D721Med (cell line): ENCODE measurements at places on chromosomes 2 and 18.

- no peak for DNase-seq
Observed at GRCh38 chr2:74632209-74632938, 15.8 kb downstream of the M1AP start.

- DNase-seq, result no peak
Observed at GRCh38 chr2:135975702-135976101, 9.7 kb downstream of the DARS1 start.

DNA sequence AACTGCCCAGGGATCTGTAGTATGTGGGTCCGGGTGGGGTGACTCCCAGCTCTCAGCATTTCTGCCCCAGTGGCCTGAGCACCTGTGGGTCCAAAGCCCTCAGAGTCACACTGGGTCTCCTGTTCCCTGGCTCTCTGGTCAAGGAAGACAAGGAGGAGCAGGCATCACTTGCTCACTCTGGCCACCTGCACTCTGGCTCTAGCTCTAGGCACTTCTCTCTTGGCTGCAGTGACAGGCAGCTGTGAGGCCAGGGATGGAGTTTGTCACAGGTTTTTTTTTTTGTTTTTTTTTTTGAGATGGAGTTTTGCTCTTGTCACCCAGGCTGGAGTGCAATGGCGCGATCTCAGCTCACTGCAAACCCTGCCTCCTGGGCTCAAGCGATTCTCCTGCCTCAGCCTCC is 84.6 kb downstream of the HS1BP3 start:
- no peak for DNase-seq

DNA sequence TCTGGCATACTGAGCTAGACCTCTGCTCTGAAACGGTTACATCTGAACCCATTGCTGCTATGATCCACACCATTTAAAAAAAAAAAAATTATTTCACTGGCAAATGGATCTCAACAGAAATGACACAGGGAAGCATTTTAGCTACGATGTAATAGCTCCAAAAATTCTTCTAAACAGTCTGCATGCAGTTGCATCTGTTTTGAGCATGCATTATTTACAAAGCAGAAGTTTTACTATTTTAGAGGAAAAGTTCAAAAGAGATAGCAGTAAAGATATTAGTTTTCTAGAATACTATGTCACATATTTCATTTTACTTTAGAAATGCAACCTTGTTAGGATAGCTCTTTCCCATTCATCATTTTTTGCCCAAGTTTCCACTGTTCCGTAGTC is 265.7 kb downstream of the MEIS1 start:
- DNase-seq, result no peak

- no peak for DNase-seq
Observed at GRCh38 chr2:218329826-218330593, 26.6 kb upstream of the CATIP start.

DNA sequence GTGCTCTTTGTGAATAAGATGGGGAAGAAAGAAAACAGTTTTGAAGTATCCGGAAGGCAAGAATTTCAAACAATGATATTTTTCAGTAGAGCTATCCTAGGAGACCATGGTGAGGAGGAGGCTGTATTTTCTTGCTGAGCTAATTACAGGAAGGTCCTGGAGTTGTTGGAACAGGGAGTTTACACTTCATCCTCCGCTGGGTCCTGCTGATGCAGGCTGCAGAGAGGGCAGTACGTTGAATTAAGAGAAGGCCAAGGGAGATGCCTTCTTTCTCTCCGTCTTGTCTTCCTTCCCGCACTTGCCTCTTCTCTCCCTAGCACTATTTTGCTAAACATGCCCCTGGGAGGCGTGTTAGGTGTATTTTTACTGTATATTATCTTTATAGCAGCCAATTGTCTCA is 60.0 kb upstream of the EDAR start:
- DNase-seq, result no peak

DNA sequence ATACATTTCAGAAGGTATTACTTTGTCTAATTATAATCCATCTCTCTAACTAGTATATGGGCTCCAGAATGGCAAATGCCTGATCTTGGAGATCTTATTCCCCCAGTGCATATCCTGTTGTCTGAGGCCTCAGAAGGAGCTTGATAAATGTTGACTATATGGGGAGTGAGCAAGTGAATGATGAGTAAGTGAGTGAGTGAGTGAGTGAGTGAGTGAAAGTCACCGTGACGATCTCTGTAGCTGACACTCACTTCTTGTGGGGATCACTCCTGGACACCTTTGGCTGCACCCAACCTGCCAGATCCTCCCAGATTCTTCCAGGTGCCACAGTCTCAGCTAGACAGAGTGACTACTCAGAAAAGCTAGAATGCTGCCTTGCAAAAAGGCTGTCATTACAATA is 2.8 kb downstream of the XDH start:
- no peak for DNase-seq

- no peak for DNase-seq
Observed at GRCh38 chr18:45054636-45055035, 373.9 kb downstream of the SETBP1 start.

- DNase-seq, result peak; percentile 38
Observed at GRCh38 chr2:226030788-226031646, 631.5 kb downstream of the NYAP2 start.

- DNase-seq, result no peak
Observed at GRCh38 chr2:3457524-3458395, 61.6 kb downstream of the ADI1 start.

DNA sequence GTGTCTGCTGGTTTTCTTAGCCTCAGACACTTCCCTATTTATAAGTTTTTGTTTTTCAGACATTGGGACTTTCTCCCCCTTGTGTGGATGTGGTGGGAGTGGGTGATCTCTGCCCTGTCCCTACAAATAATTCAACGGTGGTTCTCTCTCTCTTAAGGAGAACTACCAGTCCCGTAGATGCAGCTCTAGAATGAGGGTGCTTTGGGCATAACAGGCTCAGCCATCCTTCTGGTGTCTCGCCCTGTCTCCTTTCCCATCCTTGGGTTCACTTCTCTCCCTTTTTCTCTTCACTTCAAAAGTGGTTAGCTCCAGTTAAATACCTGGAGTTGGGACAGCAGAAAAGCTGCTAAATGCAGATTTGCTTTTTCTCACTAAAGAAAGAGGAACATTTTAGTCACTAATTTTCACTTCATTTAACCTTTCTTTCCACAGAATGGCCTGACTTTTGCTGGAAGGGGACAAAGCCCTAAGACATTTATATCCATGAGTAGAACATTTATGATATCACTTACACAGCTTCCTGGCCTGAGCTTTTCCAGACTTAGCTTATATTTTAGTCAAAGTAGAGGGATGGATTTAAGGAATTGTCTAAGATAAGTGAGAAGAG is 121.2 kb upstream of the CXCR4 start:
- DNase-seq, result no peak

- DNase-seq, result no peak
Observed at GRCh38 chr2:234310166-234310565, 186.7 kb downstream of the ARL4C start.

DNA sequence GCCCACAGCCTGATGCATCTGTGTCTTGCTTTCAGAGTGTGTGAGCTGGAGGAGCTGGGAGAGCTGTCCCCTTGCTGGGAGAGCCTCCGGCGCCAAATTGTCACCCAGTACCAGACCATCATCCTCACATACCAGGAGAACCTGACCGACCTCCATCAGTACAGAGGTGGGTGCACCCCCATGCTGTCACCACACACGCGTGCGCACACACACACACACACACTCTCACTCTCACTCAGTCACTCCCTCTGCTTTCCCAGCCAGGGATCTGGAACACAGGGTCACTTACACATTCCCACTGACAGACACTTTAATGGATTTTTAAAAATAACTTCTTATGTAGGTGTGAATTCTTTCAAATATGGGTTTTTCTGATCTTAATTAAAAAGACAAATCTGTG is 64.5 kb downstream of the COA5 start:
- no peak for DNase-seq

DNA sequence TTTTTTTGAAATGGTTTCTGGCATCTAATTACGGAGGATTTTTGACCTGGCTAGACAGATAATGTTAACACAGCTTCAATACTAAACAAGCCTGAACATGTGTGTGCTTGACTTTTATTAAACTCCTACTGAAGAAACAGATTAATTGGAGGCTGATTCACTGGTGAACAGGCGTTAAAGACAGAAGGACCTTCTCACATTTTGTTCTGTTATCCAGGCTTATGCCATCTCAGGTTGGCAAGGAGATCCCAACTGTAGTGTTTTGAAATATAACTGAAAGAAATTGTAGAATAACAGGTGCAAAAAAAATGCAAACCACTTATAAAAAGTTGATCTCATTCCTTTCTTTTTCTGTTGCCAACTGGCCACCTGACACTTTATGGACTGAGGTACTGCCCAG is 269.6 kb downstream of the ARHGAP15 start:
- no peak for DNase-seq

- DNase-seq, result no peak
Observed at GRCh38 chr2:220310451-220310861, 683.0 kb downstream of the SLC4A3 start.

GRCh38 chr2:25420820-25421237 is 79.1 kb upstream of the DNMT3A start:
- DNase-seq, result no peak

GRCh38 chr2:88139203-88139702 is 11.4 kb upstream of the FABP1 start:
- DNase-seq, result no peak

GRCh38 chr2:222652491-222653255 is 3.2 kb downstream of the FARSB start:
- DNase-seq, result no peak

- no peak for DNase-seq
Observed at GRCh38 chr2:20573620-20574422, 77.1 kb downstream of the HS1BP3 start.

GRCh38 chr2:146734042-146734820 is 1110.6 kb upstream of the ACVR2A start:
- DNase-seq, result no peak

GRCh38 chr2:100742277-100743254 is 77.4 kb upstream of the NPAS2 start:
- no peak for DNase-seq

- no peak for DNase-seq
Observed at GRCh38 chr18:23664674-23665073, 2.0 kb upstream of the ANKRD29 start.

DNA sequence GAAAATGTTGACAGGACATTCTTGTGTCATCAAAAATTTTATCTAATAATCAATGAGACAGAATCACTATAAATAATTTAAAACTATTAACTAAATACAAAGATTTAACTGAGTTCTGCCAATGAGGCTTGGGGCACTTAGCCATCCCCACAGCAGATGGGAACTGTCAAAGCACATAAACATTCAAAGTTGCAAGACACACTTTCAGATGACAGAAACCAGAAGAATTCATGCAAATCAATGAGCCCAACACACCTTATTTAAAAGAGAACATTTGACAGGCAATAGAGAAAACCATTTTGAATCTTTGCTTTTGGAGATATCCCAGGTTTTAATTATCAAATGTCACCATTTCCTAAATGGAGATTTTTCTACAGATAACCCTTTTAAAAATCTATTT is 566.2 kb downstream of the IRS1 start:
- no peak for DNase-seq

GRCh38 chr18:63292831-63293683 is 26.5 kb downstream of the BCL2 start:
- DNase-seq, result no peak

DNA sequence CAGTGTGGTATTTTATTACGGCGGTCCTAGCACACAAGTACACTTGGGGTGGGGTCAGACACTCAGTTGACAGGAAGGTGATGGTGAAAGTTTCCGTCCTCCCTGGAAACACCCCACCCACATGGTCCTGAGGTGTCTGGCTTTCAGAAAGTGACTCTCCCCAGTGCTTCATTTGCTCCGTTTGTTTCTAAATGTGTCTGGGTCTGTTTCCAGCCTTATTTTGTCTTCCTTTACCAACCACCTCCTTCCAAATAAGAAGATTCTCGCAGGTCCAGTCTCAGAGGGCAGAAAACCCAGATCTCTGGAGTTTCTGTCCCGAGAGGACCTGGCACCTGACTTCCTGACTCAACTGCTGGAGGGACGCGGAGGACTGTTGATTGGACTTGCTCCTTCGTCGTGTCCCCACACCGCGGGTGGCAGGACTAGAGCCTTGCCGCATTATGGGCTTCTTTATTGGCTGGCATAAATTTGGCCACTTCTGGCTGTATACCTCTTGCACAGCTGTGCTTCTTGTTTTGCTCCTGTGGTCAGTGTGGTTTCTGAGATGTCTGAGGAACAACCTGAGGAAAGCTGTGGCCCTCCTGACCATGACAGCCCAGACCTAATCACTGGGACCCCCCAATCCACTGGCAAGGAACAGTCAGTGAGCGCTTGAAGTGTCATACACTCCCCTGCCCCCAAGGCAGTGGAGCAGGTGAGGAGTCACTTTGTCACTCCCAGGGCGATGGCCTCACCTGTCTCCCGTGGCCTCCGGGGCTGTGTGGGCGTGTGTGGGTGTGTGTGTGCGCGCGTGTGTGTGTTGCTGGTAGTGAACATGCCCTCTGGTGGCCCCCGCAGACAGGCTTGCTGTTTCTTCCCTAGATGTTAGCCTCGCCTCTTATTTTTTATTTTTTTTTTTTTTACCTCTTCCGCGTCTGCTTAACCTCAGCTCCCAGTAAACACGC is 45.6 kb downstream of the MEX3C start:
- DNase-seq, result no peak

DNA sequence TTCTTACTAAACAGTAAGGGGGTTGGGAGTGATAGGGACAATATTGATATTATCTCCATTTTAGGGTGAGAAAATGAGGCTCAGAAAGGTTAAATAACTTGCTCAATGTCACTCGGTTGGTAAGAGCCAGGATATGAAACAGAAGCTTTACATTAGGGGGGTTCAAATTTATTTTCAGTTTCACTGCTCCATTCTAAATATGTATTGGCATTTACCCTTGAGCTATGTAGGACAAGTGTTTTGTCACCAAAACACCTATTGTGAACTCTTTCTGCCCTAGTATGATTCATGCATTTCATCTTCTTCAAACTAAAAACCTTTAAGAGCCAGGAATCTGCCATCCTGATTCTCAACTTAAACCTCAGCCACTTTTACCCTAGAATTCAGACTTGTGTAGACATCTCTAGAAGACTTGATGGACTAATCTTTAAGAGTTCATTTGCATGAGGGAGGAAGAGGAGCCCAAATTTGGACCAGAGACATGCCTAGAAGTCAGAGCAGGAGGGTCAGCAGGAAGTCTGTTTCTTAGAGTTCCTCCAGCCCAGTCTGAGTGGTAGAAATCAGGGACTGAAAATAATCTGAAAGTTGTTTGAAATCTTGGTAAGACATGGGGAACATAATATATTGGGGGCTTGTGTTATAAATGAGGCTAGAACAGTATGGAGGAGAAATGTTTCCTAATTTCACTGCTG is 129.4 kb upstream of the ATP5MC3 start:
- DNase-seq, result no peak

- DNase-seq, result no peak
Observed at GRCh38 chr2:29765721-29766120, 155.7 kb downstream of the ALK start.

GRCh38 chr2:19667536-19667949 is 234.2 kb downstream of the TTC32 start:
- DNase-seq, result no peak

GRCh38 chr2:96842600-96842999 is 1.2 kb downstream of the ANKRD23 start:
- no peak for DNase-seq
